ENCODE measurements at places on chromosomes 4 and X.

DNA sequence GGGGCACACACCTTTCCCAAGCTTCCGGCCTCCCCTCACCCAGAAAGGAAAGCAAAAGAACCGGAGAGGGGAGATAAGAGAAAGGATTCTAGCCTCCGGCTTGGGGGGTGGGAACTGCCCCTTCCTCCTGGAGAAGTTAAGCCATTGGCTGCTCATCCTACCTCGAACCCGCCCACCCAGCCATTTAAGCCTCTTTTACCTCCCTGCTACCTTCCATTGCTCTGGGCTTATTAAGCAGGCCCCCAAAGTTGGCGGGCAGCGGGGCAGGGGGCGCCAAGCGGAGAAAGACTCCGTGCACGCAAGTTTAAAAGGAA is 2.3 kb downstream of the MAML3 start:
- DNase-seq = peak; percentile 78

- DNase-seq = no peak
Measured at GRCh38 chrX:15202454-15203177, 67.3 kb downstream of the ASB9 start.

DNA sequence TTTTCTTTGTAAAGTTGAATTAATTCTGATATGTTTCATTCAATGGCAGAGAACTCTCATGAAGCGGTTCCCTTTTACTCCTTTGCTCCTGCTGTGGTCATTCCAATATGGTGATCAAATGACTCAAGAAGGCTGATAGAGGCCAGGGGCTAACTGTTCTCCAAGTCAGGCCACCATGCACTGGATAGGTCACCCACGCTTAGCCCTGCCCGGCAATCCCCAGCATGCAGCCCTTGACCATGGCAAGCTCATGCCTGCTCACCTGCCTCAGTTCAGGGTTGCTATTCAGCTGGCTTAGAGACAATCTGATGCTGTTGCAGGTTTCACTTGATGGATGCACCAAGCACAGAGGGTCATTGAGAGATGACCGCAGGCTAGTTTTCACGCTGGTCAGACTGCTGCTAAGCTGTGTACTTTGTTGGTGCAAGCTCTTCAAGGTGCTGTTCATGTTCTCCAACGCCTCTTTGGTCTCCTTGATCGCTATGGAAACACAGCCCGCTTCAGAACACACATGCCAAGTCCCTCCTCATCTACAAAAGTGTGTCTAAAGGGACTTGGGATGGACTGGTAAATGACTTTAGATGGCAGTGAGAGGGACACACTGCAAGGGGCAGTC is 55.2 kb upstream of the FGFBP2 start:
- no peak for DNase-seq

- DNase-seq = no peak
Measured at GRCh38 chrX:46814966-46815365, 21.9 kb upstream of the RP2 start.

- DNase-seq = no peak
Measured at GRCh38 chr4:23213198-23213597, 520.5 kb downstream of the GBA3 start.

All from Calu3 (cell line).